CD8-positive, alpha-beta memory T cell (primary cell): ENCODE measurements at places on chromosomes 13 and 19. TPM values are rescaled to one million over a fixed set of nuclear protein-coding genes. Genes with fewer than 3 reads are reported as not detected.
A peak's percentile ranks its signal among the peaks of the same experiment; 100 is the strongest.

IGFL2 gene
- not detected for total RNA-seq

IGFL1 gene
- not detected for total RNA-seq

GRCh38 chr13:49412749-49413148 is 31.1 kb downstream of the CAB39L start:
- DNase-seq = no peak

- no peak for DNase-seq
Measured at GRCh38 chr13:30107121-30107520, 200.2 kb downstream of the KATNAL1 start.

GRCh38 chr13:36431204-36432105 is 840 bp upstream of the CCNA1 start:
- no peak for DNase-seq

- DNase-seq = peak; percentile 89
Measured at GRCh38 chr19:4811328-4812131, 20.0 kb downstream of the TICAM1 start.
